Activated T-cell treated with anti-CD3 and anti-CD28 coated beads, Interleukin-2, amount 50 U/mL, for 1 hour (primary cell): ENCODE measurements at places on chromosomes 1 and 21.

- no peak for DNase-seq
Observed at GRCh38 chr1:228407106-228408040, 738 bp upstream of the TRIM11 start.

DNA sequence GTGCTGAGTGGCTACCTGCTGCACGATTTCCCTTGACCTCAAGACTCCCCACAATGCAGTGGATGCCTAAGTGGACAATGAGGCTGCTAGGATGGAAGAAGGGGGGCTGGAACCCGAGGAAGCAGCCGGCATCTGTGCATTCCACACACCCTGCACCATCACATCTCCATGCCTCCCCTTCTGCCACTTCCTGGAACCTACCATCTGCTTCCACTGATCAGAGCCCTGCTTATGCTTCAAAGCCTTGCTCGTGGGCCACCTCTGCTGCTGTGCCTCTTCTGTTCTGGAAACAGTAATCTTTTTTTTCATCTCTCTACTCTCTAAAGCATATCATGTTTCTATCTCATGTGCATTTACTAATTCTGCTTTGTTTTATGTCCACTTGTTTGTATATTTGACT is 66.2 kb upstream of the WDR26 start:
- no peak for DNase-seq

DNA sequence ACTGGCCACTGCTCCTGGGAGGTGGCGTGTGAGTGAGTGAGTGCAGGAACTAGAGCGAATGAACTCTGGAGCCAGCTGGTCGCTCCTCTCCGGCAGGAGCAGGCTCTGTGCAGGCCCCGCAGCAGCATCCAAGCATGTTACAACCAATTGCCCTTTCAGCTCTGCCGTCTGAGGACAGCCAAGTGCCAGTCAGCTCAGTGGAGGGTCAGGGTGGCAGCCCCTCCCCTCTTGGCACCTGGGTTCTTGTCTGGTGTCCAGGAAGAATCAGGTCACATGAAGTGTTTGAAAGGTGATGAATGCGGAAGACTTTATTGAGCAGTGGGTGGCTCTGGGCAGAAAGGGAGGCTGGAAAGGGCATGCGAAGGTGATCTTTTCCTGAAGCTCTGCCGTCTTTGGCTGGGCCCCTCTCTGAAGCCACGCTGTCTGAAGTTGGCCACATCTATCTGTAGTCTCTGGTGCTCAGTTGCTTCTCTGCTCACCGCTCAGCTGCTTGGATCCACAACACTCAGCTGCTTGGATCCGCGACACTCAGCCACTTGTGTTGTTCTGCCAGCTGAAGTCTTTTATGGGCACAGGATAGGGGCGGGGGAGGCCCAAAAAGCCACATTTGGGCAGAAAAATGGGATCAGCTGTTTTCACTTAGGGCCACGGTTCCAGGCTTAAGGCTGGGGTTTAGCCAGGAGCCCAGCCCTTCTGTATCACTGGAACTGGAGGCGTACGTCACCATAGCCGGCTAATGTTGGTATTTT is 139.8 kb downstream of the ADSS2 start:
- DNase-seq: no peak

DNA sequence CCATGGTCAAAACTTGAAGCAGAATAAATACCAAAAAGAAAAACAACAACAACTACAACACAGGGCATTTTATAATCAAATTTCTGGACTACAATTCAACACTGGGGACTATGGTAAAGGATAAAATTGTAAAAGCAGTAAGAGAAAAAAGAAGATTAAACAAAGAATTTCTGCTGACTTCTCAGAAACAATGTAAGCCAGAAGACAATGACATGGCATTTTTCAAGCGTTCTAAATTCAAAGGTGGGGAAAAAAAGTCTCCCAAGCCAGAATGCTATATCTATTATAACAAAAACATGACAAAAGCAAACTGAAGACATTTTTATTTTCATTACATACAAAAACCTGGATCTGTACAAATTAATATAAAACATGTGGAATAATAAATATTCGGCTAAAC is 433.1 kb downstream of the NPHP4 start:
- DNase-seq: no peak

DNA sequence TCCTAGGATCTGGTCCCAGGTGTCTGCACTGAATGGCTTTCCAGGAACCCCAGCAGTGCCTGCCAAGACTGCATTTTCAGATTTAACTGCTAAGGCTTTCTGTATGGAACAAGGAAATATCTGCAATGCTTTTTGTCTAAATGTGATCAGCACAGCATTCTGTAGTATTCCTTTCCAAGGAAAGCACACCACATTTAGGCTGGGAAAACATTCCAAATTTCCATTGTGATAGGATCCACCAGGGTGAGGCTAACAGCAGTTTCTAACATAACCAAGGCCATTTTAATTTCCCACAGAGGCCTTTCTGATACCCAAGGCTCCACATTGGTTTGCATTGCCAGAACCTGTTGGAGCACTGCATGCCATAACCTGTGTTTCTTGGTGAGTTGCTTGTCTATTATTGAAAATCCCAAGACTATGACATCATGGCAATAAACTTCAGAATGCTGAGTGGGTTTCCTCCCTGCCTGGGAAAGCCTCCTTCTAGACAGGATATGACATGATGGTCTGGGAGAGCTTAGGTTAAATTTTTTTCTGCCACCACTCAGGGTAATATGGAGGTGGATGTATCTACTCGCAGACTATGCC is 23.3 kb upstream of the PTGFRN start:
- no peak for DNase-seq
